ENCODE measurements at places on chromosomes 2 and 18.

DNA sequence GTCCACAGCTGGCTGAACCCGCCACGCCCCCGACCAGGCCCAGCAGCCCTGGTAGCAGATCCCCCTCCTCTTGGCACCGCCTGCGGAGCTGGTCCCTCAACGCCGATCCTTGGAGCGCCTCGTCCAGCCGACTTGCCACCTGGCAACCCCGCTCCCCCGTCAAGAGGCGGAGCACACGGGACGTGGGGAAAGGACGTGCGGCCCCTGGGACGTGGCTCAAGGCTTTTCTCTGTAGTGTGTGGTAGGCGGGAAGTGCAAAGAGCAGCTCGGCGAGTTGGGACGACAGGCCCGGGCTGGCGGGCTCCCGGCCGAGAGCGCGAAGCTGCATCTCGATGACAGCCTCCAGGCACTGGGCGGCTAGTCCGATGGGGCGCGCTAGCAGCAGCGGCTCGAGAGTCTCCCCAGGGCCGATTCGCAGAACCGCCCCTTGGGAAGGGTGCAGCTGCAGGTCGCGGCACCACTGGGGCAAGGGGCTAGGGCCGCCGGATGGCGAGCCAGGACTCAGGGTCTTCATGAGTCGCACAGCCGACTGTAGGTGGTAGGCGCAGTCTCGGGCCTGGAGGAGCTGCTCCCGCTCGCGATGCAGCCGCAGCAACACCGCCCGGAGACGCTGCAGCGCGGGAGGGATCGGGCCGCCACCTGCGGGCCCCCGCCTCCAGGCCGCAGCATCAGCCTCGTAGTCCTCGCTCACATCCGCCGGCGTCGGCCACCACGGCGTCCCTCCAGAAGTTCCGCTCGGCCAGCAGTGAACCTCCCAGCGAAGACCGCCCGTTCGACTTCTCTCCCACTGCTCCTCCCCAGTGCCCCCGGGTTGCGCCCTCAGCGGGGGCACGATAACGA is 617 bp downstream of the CCDC142 start:
- DNase-seq, result no peak

DNA sequence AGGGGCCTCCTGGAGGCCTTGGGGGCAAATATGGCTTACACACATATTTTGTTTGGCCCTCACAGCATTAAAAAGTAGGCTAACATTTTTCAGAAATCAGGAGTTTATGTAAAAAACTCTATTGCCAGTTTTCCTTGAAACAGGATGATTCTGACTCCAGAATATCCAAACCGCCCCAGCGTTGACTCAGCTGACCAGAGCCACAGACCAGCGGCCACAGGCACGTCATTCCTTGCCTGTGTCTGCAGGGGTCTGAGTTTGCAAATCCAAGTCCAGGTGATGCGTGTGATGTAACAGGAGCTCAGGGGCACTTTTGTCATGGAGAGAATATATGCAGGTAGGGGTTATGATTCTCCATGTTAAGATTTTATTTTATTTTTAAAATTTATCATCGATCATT is 79.4 kb upstream of the ALKAL2 start:
- DNase-seq, result no peak

DNA sequence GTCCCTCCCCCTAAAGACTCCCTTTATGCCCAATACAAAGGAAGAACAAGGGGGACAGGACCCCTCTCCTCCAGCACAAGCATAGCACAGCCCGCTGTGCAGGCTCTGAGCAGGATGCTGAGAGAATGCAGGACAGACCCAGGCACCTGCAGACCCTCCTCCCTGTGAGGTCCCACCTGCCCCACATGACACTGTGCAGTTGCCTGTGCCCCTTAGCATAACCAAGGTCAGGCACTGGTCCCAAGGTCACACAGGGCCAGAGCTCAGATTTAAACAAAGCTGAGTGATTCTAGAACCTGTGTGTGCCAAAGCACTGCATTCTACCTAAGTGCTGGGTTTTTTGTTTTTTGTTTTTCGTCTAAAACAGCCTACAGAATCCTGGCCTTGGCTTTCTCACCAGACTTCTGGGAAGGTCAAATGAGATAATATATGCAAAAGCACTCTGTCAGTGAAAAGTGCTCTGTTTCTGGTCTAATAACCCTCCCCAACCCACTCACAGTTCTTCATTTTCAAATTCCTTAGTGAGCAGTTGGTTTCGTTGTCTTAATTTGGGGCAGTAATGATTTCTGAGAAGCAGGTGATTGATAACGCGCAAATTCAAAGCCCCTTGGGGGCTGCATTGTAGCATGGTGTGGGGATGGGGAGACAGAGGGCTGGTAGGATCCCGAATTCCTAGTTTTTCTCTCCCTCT is 125.7 kb downstream of the KCTD1 start:
- DNase-seq, result no peak

DNA sequence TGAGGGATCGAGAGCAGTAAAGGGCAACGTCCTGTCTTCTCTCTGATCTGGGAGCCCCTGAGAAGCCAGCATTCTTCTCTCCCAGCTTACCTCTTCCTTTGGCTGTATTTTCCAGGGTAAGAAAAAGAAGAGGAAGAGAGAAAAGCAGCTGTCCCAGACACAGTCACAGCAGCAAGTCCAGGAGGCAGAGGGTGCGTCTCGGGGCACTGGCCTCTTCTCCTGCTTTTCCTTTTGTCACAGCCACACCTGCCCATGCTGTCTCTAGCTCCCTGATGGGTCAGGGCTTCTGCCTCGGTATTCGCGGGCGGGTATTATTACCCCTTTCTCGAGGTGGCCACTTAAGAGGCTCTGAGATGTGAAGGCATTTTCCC is 20.3 kb downstream of the TGOLN2 start:
- DNase-seq, result no peak

DNA sequence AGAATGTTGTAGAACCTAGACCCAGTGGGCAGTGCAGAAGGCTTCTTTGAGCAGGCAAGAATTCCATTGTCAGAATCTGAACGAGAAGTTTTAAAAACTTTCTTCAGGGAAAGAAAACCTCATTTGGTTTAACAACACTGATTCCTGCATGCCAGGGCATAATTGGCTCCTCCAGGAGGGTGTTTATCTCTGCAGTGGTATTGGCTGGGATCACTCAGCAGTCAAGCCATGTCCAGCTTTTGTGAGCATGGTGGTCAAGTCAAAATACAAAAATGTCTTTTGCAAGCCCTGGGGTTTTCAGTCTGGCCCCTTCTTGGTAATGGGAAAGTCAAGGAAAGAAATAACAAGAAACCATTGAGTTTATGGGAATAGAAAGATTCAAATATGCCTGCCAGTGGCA is 28.3 kb downstream of the FHOD3 start:
- no peak for DNase-seq

GRCh38 chr2:106104332-106105062 is 89.6 kb downstream of the UXS1 start:
- peak; percentile 65 for DNase-seq

GRCh38 chr2:50613161-50613560 is 418.8 kb downstream of the NRXN1 start:
- DNase-seq, result no peak

All from GM12891 (cell line).